ENCODE measurements at places on chromosomes 1 and 21.

DNA sequence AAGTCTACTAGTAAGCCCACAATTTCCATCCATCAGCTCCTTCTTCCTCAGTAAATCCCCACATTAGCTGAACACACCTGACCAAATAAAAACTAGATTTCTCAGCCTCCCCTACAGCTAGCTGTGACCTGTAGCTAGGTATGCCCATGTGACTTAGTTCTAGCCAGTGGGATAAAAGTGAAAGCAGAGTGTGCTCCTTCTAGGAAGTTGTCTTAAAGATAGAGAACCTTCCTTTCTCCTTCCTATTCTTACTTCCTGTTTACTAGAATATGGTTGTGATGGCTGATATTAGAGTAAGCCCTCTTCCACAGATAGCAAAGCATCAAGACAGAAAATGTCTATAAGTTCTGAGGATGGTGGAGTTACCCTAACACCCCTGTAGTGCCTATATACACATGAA, 67.0 kb downstream of the PIK3R3 start:
- DNase-seq = peak; percentile 19

DNA sequence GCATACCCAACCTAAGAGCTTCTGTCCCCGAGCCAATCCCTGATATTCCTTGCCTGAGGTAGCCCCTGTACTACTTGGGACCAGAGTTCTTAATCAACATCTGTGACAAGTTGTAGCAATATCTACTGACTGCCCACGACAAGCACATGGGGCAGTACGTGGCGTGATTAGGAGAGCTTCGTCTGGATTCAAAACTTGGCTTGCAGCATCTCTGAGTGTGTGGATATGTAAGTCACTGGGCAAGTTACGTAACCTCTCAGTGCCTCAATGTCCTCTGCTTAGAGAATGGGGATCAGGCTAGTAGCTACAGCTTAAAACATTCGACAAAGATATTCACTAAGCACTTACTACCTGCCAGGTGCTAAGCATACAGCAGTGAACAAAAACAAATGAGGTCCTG, 5.0 kb downstream of the HSPG2 start:
- DNase-seq = no peak

DNA sequence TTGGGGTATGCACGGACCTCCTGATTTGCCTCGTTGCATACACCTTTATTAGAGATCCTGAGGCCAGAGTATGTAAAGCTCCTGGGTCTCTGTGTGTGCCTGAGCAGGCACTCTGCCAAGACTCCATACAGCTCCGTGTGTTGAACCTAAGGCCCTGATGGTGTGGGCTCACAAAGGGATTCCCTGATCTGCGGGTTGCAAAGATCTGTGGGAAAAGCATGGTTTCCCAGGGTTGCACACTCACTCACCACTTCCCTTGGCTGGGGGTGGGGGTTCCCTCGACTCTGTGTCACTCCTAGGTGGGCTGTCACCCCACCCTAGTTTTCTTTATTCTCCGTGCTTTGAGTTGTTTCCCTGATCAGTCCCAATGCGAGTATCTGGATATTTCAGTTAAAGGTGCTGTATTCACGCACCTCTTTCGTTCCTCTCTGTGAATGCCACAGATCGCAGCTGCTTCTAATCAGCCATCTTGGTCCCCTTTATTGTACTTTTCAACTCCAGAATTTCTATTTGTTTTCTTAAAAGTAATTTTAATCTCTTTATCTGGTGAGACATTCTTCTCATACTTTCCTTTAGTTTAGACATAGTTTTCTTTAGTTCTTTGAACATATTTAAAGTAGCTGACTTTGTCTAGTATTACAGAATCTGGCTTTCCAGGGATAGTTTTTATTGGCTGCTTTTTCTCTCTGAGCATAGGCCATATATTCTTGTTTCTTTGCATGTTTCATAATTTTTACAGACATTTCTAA, 39.0 kb upstream of the F3 start:
- no peak for DNase-seq

DNA sequence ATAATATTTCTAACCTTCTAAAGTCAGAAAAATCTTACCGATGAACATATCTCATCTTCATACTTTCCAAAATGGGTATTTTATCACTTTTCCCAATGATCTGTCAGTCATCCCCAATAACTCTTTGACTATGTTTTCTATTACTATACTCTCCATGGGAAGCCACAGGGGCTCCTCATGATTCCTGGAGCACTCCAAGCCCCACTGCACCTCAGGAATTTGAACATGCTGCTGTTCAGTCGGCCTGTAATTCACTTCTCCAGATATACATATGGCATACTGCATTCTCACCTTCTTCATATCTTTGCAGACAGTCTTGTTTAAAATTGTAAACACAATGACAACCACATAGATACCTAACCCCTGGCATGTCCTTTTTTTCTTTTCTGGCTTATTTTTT, 333.0 kb downstream of the BRINP3 start:
- DNase-seq = no peak

DNA sequence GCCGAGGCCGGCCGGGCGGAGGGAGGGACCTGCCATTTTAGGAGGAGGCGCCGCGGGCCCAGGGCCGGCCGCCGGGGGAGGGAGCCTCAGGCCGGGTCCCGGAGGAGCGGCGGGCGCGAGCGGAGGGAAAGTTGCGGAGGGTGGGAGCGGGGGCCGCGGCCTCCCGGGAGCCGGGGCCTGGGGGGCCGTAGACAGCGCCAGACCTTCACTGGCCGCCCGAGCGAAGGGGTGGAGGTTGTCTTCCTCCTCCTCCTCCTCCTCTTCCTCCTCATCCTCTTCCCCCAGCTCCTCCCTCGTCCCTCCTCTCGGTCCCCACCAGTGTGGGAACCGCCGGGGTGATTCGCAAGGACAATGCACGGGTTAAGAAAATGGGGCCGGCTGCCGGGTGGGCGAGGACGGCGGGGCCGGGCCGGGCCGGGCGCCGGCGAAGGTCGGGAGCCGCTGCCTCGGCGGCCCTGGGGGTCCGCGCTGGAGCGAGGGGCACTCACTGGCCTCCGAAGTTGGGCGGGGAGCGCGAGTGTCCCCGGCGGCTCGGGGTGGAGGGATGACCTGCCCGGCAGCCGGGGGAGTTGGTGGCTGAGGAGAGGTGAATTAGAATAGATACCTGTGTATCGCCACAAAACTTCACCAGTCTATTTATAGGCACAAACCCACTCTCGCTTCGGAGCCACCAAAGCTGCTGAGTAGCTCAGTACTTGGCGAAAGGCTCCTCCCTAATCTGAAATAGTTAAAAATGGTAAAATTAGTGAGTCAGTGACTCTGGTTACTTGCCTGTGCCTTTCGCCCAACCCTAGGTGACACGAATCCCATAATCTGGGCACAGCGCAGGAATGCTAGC, 1.3 kb downstream of the DYRK1A start:
- DNase-seq = peak; percentile 22

DNA sequence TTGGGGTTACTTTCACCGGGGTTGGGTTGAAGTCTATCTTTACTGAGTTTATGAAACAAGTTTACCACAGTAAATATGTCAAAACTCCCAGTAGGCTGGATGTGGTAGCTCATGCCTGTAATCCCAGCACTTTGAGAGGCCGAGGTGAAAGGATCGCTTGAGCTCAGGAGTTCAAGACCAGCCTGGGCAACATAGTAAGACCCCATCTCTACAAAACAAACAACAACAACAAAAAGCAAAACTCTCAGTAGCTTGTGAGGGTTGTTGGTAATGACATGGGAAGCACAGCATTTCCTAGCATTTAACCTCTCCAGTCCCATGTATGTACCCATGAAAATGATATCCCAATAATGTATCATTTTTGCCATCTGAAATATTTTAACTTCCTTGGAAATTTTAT, 34.7 kb downstream of the GJA5 start:
- DNase-seq = no peak

DNA sequence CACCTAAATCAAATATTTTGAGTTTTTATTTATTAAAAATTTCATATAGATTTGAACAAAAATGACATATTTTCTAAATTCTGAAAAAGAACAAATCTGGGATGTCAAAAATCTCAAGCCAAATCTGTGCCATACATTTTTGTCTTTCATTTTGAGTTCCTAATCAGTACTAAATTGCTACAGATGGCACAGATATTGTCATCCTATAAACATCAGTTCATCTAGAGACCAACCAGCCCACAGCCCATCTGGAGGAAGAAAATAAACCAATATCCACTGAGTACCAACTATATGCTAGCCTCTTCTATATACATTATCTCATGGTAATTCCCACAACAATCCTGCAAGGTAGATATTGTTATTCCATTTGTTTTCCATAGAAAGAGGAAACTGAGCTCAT, 156.8 kb upstream of the ATP1B1 start:
- DNase-seq = no peak

DNA sequence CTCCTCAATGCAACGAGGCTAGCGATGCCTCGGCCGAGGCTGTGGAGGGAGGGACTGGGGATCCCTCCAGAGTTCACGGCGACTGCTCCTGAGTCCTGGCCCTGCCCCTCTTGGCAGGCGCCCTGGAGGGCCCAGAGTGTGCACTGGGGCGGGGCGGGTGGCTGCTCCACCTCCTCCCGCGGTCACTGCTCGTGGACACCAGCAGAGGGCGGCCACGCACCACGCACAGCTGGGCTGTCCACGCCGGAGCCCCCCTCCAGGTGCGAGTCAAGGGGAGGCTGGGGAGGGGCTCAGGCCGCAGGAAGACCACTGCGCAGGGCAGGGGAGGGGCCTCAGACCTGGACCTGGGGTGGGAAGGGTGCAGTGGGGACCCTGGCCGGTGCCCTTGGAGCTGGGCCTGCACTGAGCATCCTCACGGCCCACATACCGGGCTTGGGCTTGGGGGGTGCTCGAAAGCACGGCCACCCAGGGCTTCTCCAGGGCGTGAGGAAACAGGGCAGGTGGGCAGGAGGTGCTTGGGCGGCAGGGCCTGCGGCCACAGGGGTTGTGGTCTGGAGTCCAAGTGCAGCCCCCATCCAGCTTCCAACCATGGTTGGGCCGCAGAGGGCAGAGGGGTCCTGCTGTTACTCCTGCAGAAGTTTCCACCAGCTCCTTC, 20.6 kb upstream of the TTC34 start:
- peak; percentile 7 for DNase-seq

DNA sequence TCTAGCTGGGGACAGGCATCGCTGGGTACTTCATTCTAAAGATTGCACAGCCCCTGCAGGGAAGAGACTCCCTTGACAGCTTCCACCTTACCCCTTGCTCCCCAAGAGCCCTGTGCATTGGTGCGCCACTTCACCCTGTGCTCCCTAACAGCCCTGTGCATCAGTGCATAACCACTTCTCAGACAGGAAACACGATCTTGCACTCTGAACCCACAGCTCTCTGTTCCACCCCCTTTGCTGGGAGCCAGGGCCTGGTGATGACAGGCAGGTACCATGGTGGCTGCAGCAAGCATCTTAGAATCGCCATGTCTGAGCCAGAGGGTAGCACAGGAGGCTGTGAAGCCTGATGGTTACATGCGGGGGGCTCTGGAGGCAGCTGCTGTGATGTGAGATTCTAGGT, 5.0 kb downstream of the ALPL start:
- DNase-seq = no peak

DNA sequence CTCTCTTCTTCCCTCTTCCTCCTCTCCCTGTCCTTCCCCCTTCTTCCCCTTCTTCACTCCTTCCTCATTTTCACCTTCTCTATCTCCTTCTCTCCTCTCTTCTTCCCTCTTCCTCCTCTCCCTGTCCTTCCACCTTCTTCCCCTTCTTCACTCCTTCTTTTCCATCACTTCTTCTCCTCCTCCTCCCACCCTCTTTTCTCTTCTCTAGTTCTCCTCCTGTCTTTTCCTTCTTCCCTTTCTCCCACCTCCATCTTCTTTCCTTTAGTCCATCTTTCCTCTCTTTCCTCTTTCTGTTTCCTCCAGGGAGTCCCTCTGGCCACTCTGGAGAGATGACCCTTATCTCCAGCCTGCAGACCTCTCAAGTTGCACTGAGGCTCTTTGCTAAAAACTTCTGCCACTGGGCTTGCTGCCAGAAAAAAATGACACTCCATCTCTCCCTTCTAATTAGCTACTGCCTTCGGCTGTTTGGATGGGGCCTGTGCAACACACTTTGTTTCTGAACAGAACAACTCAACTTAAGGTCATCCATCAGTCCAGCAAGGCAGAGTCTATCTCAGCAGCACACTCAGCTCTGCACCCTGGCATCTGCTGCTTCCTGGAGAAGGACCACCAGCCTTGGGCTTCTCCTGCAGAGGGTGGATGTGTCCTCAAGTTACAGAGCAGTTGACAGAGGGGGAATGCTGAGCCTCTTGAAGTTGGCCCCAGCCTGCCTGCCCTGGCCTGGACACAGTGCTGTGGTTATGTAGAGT, 538.8 kb downstream of the MATN1 start:
- no peak for DNase-seq

DNA sequence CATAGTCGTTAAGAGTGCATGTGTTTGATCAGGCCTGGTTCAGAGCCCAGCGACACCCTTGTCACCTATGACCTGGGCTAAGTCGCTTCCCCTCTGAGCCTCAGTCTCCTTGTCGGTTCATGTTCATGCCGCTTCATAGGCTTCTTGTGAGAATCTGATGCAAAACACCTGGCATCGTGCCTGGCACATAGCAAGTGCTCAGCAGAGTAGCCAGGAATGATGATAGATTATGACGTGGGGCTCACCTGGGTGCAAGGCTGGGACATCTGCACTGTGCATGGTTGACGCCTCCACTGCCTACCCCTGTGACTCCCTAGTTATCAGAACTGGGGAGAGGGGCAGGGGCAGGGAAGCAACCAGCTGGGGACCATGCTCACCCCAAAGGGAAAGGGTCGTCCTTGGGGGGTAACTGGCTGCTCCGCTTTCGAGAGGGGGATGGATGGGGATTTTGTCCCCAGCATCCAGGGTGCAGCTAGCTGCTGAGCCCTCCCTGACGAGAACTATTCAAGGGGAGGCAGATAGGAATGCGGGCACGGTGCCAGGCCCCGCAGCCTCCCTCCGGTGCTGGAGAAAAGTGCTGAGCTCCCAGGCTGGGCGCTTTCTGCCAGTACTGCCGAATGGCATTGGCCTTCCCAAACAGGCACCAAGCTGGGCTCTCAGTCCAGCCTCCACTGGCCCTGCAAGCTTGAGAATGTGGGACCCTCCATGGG, 9.3 kb downstream of the EFHD2 start:
- no peak for DNase-seq

- no peak for DNase-seq
Measured at GRCh38 chr1:52533713-52534112, 19.2 kb downstream of the TUT4 start.

GRCh38 chr1:68470388-68470970, 20.7 kb upstream of the RPE65 start:
- DNase-seq = no peak

- DNase-seq = no peak
Measured at GRCh38 chr21:21971384-21971783, 973.2 kb downstream of the NCAM2 start.

Data from central memory CD4-positive, alpha-beta T cell (primary cell).